Activated naive CD8-positive, alpha-beta T cell treated with anti-CD3 and anti-CD28 coated beads for 36 hours (primary cell): ENCODE measurements at places on chromosomes 6 and 20. TPM values are rescaled to one million over a fixed set of nuclear protein-coding genes. Genes with fewer than 3 reads are reported as not detected.

- DNase-seq, result no peak
Measured at GRCh38 chr6:135869857-135870256, 18.4 kb downstream of the PDE7B start.

DNA sequence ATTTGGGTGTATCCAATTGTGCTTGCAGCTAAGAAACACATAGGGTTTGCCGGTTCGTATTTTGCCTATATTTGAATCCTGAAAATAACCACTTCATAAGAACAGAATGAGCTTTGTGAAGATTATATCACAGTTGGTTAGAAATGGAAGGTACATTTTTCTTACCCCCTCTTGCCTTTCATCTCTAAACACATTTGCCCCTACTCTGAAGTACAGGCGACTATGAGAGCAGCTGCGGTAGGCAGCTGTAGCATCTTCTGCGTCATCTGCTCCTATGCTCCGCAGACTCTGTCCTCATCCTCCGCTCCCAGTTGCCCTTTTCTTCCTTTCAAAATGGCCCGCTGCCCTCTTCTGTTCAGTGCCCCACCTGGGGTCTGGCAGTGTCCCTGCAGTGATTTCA lies 47.6 kb upstream of the REV3L start:
- DNase-seq, result no peak

- no peak for DNase-seq
Measured at GRCh38 chr6:65760285-65760684, 53.3 kb upstream of the EYS start.

GRCh38 chr20:1934721-1935573 lies 39.7 kb downstream of the SIRPA start:
- no peak for DNase-seq

GRCh38 chr6:131015630-131016263 lies 47.3 kb downstream of the EPB41L2 start:
- DNase-seq, result no peak

- DNase-seq, result no peak
Measured at GRCh38 chr6:75012018-75012417, 193.8 kb downstream of the COL12A1 start.

DNA sequence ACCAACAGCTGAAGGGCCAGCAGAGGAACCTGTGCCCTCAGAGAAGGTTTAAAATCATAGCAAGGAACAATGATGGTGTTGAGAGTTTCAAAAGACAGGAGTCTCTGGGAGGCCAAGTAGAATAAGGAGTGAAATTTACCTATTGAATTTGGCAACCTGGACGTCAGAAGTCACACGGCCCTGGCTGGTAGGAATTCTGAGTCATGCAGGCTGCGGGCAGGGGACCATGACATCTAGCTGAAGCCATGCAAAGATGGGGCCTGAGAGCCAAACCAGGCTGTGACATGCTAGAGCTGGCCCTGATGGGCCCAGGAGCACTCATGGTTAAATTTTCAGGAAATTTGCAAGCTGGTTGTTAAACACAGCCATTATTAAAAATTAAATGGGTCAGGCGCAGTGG lies 64.0 kb upstream of the SNX9 start:
- DNase-seq, result no peak

GRCh38 chr20:46798430-46798829 lies 89.0 kb downstream of the SLC2A10 start:
- DNase-seq, result no peak

GRCh38 chr20:38357653-38358207 lies 11.4 kb downstream of the LBP start:
- peak; percentile 15 for DNase-seq

DNA sequence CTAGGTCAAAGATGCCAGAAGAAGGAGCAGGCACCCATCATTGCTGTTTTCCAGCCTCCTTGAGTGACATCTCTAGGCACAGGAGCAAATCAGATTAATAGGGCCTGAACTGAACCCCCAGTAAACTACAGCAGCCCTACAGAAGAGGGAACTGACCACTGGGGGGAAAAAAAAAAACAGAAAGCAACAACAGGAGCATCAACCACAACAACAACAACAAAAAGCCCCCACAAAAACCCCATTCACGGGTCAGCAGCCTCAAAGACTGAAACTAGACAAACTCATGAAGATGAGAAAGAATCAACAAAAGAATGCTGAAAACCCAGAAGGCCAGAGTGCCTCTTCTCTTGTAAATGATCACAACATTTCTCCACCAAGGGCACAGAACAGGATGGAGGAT lies 537.4 kb upstream of the BTBD3 start:
- no peak for DNase-seq

DNA sequence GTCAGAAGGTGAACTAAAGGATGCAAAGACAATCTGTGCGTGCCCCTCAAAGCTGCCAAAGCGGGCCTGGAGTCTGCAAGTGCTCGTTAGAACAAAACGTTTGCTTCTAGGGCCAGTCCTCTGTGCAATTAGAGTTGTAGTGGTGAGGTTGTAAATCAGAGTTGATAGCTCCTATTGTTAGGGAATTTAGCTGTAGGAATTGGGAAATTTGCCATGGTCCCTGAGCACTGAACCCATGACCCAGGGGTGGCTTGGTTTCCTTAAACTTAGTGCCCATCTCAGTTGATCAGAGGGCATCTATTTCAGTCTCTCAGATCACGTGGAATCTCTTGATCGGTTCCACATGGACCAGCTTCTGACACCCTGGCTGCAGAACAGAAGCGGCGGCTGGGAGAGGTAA lies 18.8 kb upstream of the RPS6KA2 start:
- no peak for DNase-seq

- no peak for DNase-seq
Measured at GRCh38 chr20:5353624-5354496, 37.1 kb upstream of the PROKR2 start.

DNA sequence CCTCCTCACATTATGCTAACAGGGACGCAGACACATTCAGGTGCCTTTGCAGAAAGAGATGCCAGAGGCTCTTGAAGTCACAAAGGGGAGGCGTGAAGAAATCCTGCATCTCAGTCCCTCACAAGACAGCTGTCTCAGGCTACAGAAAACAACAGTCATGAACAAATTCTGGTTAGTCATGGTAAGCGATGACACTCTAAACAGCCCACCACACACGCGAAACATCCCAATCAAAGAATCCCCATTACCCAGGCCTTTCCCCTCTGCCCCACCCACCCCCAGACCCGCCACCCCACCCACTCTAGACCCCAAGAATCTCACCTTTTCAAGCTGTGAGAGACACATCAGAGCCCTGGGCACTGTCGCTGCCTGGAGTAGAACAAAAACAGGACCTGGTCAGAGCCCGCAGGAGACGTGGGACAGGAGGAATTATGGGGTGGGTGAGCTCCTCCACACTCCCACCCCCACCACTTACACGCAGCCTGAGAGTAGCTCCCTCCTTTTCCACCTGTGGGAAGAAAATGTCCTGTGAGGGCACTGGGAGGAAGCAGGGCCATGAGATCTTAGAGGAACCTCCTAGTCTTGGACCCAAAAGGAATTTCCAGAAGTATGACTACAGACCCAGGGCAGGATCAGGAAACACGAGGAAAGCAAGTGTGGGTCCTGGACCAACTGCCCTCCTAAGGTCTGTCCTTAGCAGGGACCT lies 2.7 kb downstream of the HLA-B start:
- no peak for DNase-seq

GRCh38 chr6:101777646-101778045 lies 384.1 kb downstream of the GRIK2 start:
- no peak for DNase-seq

- DNase-seq, result peak; percentile 11
Measured at GRCh38 chr6:21987501-21987957, 309.3 kb downstream of the PRL start.

DNA sequence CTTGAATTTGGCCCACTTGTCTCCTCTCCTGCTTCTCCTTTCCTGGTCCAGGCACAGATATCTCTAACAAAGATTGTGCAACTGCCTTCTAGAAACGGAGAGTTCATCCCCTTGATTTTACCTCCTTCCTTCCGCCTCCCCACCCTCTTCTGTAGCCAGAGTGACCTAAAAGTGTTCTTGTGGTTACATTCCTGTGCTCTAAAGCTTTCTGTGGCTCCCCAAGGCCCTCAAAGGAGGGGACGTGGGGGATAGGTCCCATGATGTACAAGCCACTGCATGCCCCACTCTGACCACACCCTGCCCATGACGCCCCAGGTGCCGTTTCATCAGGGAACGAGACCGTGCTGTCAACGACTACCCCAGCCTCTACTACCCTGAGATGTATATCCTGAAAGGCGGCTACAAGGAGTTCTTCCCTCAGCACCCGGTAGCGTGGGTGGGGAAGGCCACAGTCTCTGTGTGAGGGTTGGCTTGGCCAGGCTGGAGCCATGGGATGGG lies 8.2 kb downstream of the CDC25B start:
- DNase-seq, result no peak

DNA sequence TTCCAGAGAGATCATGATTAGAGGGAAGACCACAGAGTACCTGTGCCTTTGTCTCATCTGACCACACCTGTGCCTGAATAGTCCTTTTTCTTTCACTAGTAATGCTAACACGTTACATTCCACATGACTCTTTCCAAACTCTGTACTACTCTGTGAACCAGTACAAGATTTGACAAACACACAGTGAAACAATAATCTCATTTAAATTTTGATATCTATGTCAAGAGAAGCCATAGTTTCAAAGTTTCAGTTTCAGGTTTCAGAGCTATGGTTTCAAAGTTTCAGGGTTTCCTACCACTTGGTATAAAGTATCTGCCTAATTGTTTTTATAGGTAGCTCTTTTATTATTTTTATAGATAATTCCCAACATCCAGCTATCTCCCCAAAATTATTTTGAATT lies 62.0 kb upstream of the PHACTR2 start:
- no peak for DNase-seq

DNA sequence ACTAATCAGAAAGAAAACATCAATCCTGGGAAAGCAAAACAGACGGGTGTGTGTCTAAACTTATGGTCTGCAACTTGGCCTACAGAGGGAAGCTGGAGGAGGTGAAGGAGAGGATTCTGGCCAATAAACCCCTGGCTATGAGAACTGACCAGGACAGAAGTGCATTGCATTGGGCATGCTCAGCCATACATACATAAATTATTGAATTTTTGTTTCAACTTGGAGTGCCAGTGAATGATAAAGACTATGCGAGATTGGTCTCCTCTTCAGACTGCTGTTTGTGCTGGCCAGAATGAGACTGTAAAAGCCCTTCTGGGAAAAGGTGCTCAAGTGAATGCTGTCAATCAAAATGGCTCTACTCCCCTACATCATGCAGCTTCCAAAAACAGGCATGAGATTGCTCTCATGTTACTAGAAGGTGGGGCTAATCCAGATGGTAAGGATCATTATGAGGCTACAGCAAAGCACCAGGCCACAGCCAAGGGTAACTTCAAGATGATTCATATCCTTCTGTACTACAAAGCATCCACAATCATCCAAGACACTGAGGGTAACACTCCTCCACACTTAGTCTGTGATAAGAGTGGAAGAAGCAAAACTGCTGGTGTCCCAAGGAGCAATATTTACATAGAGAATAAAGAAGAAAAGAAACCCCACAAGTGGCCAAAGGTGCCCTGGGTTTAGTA lies 17.4 kb downstream of the ADNP start:
- peak; percentile 30 for DNase-seq

GRCh38 chr20:18019068-18019467 lies 38.6 kb downstream of the OVOL2 start:
- no peak for DNase-seq

RAB32 gene
- total RNA-seq, result not detected

ELOVL2 gene
- total RNA-seq, result not detected

TOX2 gene
- 0.52 TPM for total RNA-seq

MATN4 gene
- total RNA-seq, result 1.1 TPM

BPIFB4 gene
- not detected for total RNA-seq

PMEPA1 gene
- 1.7 TPM for total RNA-seq

AIF1 gene
- 150 TPM for total RNA-seq

ALDH8A1 gene
- total RNA-seq, result 0.46 TPM

HLA-DQA1 gene
- total RNA-seq, result 5.3 TPM

TSHZ2 gene
- total RNA-seq, result 0.54 TPM

AKIRIN2 gene
- total RNA-seq, result 47.5 TPM
